ENCODE measurements at places on chromosomes 3 and 15.

DNA sequence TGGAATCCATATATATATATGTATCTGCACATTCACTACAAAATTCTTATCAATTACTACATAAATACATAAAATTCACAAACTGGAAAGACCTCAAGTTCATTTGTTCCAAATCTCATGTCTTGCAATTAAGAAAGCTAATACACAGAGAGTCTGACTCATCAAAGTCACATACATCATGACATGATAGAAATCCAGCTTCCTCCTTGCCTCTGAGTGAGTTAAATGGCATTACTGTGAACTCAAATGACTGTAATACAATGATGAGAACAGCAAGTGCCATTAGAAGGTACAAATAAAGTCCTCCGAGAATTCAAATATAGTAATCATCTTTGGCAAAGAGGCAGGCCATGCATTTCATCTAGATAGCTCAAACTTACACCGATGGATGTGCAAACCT is 55.1 kb upstream of the AGTR1 start:
- no peak for DNase-seq

- DNase-seq: no peak
Measured at GRCh38 chr3:148229107-148229506, 468.6 kb upstream of the AGTR1 start.

GRCh38 chr3:188286087-188286513 is 132.1 kb downstream of the LPP start:
- DNase-seq: no peak

GRCh38 chr15:24675332-24676144 is at the start of gene NPAP1:
Gene NPAP1 (plus strand): TSS chr15:24675775. CDS start chr15:24675868, 93 bp downstream.
- DNase-seq: no peak

DNA sequence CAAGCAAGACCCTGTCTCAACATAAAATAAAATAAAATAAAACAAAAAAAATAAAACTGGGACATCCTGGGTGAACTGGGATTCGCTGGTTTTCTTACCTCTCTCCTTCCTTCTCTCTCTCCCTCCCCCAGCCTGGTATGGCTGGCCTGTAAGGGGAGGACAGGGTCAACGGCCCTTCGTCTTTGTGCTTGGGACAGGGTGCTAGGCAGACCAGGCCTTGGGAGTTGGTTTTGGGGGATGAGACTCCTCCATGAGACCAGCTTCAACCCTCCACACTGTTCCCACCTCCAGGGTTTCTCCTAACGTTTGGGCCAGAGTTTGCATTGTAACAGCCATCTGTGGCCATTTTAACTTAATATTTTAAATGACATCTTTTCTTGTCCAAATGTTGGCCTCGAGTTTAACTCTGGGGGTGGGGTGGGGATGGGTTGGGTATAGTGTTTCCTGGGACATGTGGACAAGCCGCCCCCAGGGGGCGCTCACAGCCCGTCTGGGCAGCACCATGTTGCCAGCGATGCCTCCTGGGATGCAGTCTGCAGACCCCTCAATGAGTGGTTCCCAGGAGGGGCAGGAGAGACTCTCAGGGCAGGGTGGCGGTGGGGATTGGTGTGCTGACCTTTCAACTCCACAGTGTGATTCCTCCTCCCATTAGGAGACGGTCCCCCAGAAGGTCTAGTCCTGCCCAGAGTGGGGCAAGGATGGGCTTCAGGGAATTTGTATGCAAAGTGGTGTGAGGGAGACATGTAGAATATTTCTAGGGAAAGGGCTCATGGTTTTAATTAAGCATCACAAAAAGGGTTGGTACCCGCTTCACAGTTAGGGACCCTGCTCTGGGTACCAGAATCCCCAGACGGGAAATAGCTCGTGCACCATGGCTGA is 37.7 kb upstream of the LCTL start:
- peak; percentile 46 for DNase-seq

- DNase-seq: no peak
Measured at GRCh38 chr3:163048881-163049280, 1552.3 kb downstream of the OTOL1 start.

GRCh38 chr15:70539912-70540530 is 223.3 kb downstream of the UACA start:
- no peak for DNase-seq

- DNase-seq: no peak
Measured at GRCh38 chr3:193984876-193985275, 151.1 kb upstream of the HES1 start.

DNA sequence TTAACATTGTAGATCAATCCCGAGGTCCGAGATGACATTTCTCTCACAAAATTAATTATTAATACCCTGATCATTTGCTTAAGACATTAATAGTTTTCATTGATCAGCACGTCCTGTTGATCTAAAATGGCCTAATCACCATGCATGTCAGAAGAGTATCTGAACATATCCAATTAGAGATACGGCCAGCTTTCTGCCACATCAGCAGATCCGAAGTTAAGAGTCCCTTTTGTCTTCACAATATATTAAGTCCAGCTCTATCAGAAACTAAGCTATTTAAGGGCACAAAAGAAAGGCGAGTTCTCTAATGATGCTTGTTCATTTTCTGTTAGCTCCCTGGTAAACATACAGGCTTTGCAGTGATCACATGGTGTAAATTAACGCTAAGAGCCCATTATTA is 470.3 kb downstream of the CNTN4 start:
- DNase-seq: no peak

- peak; percentile 32 for DNase-seq
Measured at GRCh38 chr3:17431004-17431403, 311.4 kb downstream of the TBC1D5 start.

DNA sequence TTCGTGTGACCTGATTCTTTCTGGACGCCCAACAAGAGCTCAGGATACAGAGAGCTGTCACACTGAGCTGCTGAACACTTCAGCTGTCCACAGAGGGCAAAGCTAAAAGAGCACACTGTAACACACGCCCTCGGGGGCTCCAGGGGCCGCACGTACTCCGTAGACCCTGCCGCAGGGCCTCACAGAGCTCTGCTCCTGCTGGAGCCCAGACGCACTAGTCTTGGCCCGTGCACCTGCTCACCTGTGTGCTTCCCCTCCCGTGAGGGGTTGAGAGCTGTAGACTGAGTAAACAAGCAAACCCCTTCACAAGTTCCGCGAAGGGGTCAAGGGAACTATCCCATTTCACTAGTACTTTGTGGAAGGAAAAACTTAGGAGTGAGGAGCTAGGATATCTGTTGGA is 30.7 kb upstream of the TUSC7 start:
- no peak for DNase-seq

GRCh38 chr3:186909078-186909853 is 21.1 kb upstream of the ST6GAL1 start:
- DNase-seq: no peak

DNA sequence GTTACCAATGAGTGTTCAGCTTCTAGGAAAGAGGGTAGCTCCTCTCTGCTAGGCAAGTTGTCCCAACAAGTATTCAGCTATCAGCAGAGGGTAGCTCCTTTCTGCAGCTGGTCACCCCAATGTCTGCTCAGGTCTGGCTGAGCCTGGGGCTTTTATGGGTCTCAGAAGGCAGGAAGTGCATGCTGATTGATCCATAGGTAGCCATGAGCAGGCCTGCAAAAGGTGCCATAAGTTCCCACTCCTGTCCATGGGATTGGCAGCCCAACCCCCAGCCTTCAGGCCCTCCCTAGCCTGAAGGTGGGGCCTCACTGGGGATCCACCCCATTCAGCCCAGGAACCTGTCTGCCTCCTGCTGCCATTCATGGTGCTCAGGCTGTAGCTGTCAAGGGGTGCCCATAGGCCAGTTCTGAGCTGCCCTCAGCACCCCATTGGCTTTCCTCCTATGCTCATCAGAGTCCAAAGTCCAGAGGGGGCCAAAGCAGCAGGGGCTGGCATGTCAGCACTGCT is 34.6 kb upstream of the DNAJC13 start:
- no peak for DNase-seq

Data from NCI-H460 (cell line).